Stimulated activated naive CD8-positive, alpha-beta T cell treated with anti-CD3 and anti-CD28 coated beads, Interleukin-15, amount 100 ng/mL, for 72 hours (primary cell): ENCODE measurements at places on chromosomes 11 and 22.

DNA sequence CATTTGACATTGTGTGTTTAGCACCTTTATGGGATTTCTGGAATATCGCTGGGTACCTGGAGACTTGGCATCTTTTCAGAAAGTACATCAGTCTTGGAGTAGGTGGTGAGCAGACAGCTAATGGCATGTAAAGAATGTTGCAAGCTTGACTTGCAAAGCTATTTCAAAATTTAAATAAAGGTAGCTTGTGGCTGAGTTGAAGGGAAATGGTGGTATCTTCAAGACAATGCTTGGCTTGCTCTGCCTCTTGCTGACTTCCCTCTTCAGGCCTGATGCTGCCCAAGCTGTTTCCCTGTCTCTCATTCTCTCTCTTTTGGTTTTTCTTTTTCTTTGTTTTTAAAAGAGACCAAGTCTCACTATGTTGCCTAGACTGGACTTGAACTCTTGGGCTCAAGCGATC is 13.2 kb downstream of the ZNRF3 start:
- DNase-seq, result no peak

- DNase-seq, result peak; percentile 88
Measured at GRCh38 chr11:46238967-46239800, 38.3 kb upstream of the CREB3L1 start.

GRCh38 chr11:108224366-108224765 is 1.5 kb downstream of the ATM start:
- DNase-seq, result no peak

- no peak for DNase-seq
Measured at GRCh38 chr22:49460592-49461281, 366.9 kb downstream of the BRD1 start.

- no peak for DNase-seq
Measured at GRCh38 chr11:61718621-61719302, 33.7 kb upstream of the MYRF start.

DNA sequence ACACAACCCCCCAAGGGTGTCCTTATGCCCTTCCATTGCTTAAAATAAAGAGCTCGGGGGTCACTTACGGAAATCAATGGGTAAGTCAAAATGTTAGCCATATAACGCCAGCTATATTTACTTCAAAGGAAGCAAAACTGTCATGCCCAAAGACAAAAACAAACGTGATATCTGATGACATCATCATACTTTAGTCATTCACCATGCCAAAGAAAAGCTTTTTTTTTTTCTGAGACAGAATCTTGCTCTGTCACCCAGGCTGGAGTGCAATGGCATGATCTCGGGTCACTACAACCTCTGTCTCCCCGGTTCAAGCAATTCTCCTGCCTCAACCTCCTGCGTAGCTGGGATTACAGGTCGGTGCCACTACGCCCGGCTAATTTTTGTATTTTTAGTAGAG is 47.7 kb upstream of the SC5D start:
- no peak for DNase-seq

- DNase-seq, result no peak
Measured at GRCh38 chr11:70483917-70484316, 85.6 kb downstream of the CTTN start.

GRCh38 chr11:9380773-9381172 is 3.7 kb upstream of the IPO7 start:
- DNase-seq, result no peak

DNA sequence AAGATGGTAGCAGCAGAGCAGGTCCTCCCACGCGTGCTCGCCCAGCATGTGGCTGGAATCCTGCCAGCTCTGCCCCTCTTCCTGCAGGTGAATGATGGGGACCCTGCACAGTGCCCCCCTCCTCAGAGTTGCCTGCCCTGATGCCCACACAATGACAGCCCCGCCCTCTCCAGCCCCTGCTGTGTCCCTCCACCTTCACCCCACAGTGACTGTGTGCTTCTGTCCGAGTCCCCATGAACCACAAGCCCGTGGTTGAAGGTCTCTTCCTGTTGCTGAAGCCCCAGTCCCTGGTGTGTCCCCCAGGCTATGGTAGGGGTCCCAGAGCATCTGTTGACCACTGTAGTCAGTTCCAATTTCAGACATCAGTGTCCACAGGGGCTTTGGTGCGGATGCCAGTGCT is 71.0 kb downstream of the BRD1 start:
- no peak for DNase-seq

DNA sequence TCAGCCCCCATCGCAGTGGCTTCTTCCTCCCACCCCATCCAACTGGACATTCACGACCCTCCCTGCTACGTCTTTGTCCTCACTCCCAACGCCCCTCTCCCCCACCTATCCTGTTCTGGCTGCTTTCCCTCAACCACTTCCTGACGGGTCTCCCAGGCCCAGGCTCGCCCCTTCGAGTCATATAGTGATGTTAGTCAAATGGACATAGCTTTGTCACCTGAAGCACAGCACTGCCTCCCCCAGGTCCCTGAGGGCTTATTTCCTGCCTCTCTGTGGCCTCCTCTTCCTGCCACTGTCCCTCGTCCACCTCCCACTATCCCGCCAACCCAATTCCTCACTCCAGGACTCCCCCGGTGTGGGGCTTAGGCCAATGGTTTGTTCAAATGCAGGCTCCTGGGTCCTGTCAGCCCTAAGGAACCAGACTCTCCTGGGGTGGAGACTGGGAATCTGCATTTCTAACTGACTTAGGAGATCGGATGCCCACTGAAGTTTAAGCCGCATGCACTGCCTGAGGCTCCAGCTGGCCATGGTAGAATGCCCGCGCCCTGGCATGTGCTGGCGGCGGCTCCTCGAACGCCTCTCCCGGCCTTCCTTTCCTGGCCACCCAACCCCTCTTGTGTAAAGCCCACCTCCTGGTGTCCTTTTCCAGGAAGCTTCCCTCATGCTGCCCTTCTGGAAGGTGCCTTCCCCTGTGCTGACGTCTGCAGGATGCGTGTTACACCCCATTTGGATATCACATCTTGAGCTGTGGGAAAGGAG is 18.3 kb downstream of the SUN2 start:
- DNase-seq, result peak; percentile 14

GRCh38 chr11:86511086-86511551 is 136.4 kb downstream of the CCDC81 start:
- no peak for DNase-seq
